ENCODE measurements at places on chromosomes 13 and 19.
A peak's percentile ranks its signal among the peaks of the same experiment; 100 is the strongest.

GRCh38 chr13:75160984-75161383 lies 321.0 kb downstream of the TBC1D4 start:
- DNase-seq: no peak

GRCh38 chr13:24502533-24503378 lies 9.8 kb downstream of the PARP4 start:
- no peak for DNase-seq

- DNase-seq: no peak
These were observed 665.2 kb downstream of the TBC1D4 start for GRCh38 chr13:74816737-74817136.

GRCh38 chr13:91762957-91763356 lies 364.5 kb downstream of the GPC5 start:
- DNase-seq: no peak

GRCh38 chr13:40780822-40781401 lies 8.5 kb upstream of the SLC25A15 start:
- DNase-seq: no peak

DNA sequence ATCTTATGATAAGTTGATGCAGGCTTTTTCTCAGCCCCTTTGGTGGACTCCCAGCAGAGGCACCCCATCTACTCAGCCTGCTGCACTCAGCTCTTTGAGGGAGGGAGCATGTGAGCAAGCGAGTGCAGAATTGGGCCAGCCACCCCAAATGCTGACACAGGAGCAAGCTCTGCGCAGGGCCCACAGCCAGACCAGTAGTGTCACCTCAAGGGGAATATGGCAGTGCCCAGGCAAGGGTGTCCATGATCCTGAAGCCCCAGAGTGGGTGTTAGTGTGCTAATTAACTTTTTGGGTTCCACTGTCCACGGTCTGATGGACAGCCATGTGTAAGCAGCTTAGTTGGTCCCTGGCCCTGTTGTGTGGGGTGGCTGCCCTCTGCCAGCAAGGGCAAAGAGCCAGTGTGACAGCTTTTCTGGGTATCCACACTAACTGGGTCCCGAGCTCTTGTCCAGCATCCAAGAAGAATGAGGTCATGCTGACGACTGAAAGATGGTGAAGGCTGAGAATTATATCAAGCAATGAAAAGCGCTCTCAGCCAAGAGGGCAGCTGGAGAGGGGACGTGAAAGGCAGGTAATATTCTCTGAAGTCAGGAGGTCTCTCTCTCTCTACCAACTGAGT lies 898.3 kb upstream of the PCDH9 start:
- DNase-seq: no peak

GRCh38 chr13:98312606-98313005 lies 135.5 kb upstream of the RNF113B start:
- no peak for DNase-seq

GRCh38 chr13:23805821-23806220 lies 83.4 kb downstream of the MIPEP start:
- DNase-seq: no peak

DNA sequence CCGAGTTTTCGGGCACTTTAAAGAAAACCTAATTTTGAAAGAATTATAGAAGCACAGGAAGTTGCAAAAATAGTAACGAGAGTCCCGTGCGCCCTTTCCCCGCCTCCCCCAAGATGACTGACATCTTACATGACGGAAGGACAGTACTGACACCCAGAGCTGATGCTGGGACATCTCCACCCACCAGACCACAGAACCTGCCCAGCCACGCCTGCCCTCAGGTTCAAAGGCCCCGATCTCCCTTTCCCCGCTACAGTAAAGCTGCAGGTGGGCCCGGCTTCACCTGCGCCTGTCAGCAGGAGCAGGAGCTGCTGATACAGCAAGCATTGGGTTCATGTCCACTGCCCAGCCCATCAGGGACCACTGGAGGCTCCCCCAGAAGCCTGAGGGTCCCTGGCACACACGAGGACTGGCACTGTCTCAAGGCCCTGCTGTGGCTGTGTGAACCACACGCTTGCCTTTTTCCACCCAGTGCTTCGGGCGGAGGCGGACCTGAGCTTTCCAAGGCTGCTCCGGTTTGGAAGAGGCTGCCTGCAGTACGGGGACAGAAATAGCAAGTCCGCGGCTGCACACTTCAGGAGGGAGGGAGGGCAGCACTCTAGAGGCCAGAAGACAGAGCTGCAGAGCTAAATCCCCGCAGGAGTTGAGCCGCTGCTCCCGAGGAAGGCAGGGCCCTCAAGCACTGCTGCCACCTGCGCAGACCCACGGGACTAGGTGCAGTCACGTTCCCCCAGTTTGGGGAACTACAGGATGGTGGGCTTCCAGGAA lies 8.7 kb downstream of the MAP2K2 start:
- peak; percentile 48 for DNase-seq

- no peak for DNase-seq
These were observed 406.8 kb downstream of the MYO16 start for GRCh38 chr13:109036078-109036780.

DNA sequence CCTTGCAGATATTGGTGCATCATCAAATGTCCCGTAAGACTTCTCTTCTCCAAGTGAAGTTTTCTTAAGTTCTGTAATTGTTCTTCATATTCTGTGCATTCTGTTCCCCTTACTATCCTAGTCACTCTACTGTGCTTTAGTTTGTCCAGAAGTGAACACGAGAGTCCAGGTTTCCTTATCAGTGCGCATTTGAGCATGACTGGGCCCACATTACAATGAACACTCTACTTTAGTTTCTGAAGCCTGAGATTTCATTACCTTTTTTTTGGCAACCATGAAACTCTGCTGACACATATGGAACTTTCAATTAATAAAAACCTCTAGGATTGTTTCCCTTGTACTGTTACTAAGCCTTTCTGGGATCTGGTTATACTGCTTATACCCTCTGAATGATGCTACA lies 270.0 kb downstream of the KCNRG start:
- no peak for DNase-seq

DNA sequence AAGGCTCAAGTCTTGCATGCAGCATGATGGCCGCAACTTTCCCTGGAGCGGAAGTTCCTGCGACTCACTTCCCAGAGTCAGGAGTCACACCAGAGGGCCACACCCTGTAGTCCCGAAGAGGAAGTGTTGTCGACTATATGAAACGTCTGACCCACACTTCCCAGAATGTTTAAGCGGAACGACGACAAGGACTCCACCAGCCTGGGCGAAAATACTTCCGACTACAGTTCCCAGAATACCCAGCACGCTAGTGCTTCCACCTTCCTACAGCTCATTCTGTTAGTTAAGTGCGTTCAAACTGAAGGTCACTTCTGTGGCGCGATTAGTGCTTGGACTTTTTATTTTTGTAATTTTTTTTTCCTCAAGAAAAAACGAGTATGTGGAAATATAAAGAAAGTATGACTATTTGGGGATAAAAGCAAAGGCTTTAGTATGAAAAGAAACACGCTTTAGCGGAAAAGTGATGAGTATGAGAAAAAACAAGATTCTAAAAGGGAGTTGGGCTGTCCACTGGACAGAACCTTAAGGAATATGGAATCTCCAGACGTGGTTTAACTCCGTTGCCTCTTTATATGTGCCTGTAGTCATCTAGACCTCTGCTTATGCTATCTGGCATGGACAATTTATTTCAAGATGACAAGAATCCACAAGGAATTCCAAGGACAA lies 15.5 kb upstream of the ZNF112 start:
- DNase-seq: no peak

GRCh38 chr13:33509642-33510229 lies 224.2 kb upstream of the STARD13 start:
- DNase-seq: no peak

GRCh38 chr19:58569943-58570670 lies 3.0 kb downstream of the MZF1 start:
- DNase-seq: no peak

DNA sequence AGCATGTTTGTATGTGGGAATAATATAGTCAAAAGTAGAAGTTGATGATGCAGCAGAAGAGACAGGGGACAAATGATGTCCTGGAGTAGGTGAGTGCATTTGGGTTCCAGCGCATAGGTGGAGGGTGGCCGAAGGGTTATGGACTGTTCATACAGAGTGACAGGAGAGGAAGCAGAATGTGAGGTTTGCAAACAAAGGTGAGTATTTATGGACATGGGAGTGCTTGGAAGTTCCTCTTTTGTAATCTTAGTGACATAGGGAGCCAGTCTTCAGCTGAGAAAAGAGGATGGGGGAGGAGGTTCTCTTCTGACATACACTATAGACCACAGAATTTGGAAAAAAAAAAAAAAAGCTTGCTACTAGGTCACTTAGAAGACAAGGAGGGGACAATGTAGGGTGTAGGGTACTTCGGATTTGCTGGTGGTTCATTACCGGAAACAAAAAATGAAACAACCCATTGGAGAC lies 331.6 kb downstream of the DLEU7 start:
- DNase-seq: no peak

DNA sequence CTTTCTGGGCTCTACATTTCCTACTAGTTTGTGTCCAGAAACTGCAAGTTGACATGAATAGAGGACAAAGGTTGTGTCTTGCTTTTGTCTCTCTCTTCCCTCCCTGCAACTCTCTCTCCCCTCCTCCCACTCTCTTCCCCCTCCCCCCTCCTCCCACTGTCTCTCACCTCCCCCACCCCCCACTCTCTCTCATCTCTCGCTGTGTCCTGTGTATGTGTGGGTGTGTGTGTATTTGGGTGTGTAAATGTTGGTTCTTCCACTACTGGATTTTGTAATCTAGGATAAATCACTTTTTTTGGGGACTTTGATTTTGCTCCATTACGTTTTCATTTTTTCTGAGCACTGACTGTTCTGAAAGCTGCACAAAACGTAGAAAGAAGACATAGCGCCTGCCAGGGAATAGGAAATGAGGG lies 48.4 kb downstream of the AKAP11 start:
- no peak for DNase-seq

GRCh38 chr13:101785858-101786257 lies 333.4 kb downstream of the ITGBL1 start:
- no peak for DNase-seq

- DNase-seq: no peak
These were observed 431.8 kb upstream of the SGCG start for GRCh38 chr13:22748866-22749577.

- DNase-seq: no peak
These were observed 1401.9 kb downstream of the SLITRK1 start for GRCh38 chr13:82480415-82480814.

GRCh38 chr13:106700007-106700406 lies 132.1 kb upstream of the ARGLU1 start:
- no peak for DNase-seq

DNA sequence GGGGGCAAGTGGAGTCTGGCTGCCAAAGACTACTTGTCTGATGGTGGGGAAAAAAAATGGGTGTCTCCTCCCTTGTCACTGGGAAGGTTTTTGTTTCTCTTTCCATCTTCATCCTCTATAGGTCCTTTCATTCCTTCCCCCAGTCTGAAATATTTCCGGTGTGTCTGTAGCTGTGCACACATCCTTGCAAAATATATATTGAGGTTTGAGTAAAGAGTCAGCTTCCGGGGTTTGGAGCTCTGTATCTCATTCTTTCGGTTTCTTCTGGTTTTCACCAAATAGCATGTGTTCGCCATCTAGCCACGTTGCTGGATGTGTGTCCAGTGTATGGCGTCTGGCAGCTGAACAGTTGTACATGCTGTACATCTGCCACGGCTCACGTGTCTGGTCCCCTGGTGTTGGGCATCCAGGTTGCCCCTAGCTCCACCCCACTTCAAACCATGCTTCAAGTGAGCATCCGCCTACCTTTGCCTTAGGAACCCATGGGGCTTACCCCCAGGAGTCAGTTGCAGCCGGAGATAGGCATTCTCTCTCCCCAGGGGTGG lies 142.2 kb downstream of the SIPA1L3 start:
- peak; percentile 16 for DNase-seq

DNA sequence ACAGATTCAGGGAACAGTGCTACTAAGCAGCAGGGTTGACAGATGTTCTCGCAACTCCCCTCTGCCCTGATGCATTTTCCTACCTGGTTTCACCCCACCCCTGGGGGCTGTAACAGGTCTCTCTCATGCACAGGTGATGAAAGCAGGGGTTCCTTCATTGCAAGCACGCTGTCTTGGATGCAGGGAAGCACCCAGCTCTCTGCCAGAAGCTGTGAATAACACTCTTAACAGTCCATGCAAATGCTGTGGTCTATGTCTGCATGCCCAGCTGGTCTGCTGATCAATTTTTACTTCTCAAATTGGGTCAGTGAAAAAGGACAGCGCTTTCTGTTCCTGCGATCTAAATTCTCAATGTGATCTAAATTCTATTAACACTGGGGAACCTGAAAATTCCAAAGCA lies 246.3 kb upstream of the TSHZ3 start:
- DNase-seq: no peak

DNA sequence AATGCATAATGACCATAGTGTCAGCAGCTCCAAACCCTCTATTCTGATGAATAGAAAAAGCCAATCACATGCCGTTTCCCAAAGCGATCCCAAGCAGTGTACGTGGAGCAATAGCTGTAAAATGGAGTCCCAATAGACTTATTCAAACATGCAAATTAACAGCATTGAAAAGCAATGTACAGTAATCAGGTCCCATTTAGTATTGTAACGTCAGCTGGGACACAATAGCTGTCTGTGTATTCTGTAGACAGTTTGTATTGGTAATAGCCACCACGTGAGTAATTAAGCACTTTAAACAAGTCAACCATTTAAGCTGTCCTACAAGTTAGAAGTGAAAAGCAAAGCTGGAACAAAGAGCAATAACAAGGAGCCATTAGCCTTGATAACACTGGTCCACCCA lies 698.2 kb downstream of the PCDH17 start:
- DNase-seq: no peak

GRCh38 chr13:33690354-33690753 lies 127.6 kb upstream of the RFC3 start:
- no peak for DNase-seq

DNA sequence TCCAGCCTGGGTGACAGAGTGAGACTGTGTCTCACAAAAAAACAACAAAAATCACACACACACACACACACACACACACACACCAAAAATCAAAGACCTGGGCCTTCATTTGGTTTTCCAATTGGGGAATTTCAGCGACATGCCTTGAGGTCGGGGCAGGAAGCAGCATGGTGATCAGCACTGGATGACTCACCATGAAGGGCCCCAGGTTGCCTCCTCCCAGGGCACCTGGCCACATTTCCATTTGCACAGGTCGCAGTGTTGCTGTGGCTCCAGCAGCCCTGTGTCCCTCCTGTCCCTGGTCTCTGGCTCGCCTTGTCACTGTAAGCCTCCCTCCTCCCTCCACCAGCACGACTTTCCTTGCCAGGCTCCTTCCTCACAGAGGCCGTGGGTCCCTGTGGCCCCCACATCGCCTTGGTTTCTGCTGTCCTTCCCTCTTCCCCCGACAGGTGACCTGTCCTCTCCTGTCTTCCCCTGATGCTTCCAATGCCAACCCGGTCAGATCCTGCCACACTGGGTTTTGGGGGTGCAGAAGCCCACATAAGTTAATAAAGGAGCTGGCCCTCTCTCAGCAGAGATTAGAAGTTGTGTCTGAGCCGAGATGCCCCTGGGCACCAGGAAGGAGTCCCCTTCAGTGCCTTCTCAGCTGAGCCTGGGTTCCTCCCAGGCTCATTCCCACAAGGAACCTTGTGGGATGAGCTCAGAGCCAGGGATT lies 66.7 kb downstream of the GPR12 start:
- DNase-seq: no peak

DNA sequence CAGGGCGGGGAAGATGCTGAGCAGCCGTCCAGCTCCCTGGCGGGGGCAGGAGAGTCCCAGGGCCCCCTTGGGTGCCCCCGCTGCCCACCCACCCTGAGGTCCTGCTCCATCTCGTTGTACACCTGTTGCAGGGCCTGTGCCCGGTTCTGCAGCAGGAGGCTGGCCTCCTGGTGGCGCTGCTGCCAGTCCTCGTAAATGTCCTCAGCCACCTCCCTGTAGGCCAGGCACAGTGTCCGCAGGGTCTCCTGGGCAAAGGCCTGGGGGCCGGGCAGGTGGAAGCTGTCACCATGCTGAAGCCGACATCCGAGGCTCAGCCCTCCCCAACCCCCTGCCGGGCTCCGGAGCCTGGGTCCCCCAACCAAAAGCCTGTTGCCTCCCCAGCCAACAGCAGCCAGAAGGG lies 20.2 kb downstream of the ATP8B3 start:
- DNase-seq: no peak
